ENCODE measurements at places on chromosomes 2 and 18. TPM values are rescaled to one million over a fixed set of nuclear protein-coding genes. Genes with fewer than 3 reads are reported as not detected.

Gene VIL1
- not detected for total RNA-seq

DNA sequence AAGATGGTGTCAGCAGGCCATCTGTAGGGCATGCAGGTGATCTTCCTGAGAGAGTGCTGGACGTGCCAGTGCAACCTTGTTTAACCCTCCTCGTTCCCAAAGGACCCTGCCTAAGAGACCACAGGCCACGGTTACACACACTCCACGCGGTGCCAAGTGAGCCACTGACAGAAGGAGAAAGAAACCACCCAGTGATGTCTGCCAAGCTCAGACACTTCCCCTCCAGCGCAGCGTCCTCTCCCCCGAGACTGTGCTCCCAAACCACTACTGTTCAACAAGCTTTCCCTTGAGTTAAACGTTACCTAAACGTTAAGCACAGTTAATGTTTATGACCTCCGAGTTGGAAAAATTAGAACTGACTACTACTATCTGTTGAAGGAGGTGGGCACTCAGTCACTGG, 119.1 kb upstream of the NCK2 start:
- no peak overlapping the region for H3K4me3 ChIP-seq
- DNase-seq: no peak
- no peaks in the 10 kb centered on the region for H3K36me3 ChIP-seq
- H3K27me3 ChIP-seq: no peaks in the 10 kb centered on the region

DNA sequence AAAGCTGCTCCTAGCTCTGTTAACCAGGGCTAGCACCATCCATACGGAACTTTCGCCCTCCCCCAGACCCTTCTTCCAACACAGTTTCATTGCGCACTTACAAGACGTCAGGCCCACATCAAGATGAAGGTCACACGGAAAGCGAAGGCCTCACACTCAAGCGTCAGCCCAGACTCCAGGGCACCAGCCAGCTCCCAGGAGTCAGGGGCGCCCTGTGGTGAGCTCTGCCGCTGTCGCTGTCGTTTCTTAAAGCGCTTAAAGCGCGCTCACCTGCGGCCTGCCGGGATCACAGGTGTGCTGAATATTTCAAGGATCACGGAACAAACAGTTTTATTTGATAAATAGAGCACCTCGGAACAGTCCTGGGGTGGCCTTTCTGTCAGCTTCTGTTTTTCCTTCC, 163.1 kb downstream of the CDH20 start:
- DNase-seq: no peak
- no peaks in the 10 kb centered on the region for H3K36me3 ChIP-seq
- H3K27ac ChIP-seq: no peak overlapping the region

- no peaks in the 10 kb centered on the region for H3K36me3 ChIP-seq
- no peaks in the 10 kb centered on the region for H3K27me3 ChIP-seq
- DNase-seq: no peak
- no peaks in the 10 kb centered on the region for H3K4me1 ChIP-seq
- H3K4me3 ChIP-seq: no peak overlapping the region
Measured at GRCh38 chr2:159840616-159841015, 42.6 kb upstream of the CD302 start.

GRCh38 chr2:221581986-221582385, 9.9 kb upstream of the EPHA4 start:
- peaks cover 9% of the 10 kb centered on the region for H3K27me3 ChIP-seq
- no peak overlapping the region for H3K27ac ChIP-seq
- peaks cover 40% of the 10 kb centered on the region for H3K4me1 ChIP-seq
- no peak for DNase-seq
- H3K4me3 ChIP-seq: no peak overlapping the region

DNA sequence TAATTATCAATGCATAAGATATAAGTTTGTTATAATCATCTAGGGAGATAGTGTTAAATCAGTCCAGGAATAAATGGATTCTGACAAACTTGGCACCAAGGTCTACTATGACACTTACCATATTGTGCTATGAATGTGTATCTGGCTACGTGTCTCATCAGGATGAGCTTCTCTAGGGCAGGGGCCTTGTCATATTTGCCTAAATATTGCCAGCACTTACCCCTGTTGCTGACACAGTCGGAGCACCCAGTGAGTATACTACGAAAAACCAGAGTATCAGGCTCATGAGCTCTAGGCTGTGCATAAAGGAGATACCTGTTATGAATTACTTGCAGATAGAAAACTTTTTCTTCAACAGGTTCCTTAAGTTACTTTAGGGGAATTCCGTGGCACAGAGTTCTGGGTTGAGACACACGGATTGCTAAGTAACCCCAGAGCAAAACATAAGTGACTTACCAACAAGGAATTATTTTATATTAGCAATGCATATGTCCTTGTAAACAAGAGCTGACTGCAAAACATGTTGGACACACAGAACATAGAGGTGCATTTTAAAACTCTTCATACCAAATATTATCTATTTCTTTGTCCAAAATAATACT, 7.7 kb upstream of the TTC39C start:
- peaks cover 34% of the 10 kb centered on the region for H3K27me3 ChIP-seq
- H3K36me3 ChIP-seq: no peaks in the 10 kb centered on the region
- DNase-seq: no peak
- no peak overlapping the region for H3K4me3 ChIP-seq
- H3K27ac ChIP-seq: no peak overlapping the region
- no peaks in the 10 kb centered on the region for H3K4me1 ChIP-seq

GRCh38 chr2:199273042-199273511, 184.7 kb downstream of the SATB2 start:
- DNase-seq: no peak
- no peaks in the 10 kb centered on the region for H3K4me1 ChIP-seq
- H3K27ac ChIP-seq: no peak overlapping the region
- H3K4me3 ChIP-seq: no peak overlapping the region

DNA sequence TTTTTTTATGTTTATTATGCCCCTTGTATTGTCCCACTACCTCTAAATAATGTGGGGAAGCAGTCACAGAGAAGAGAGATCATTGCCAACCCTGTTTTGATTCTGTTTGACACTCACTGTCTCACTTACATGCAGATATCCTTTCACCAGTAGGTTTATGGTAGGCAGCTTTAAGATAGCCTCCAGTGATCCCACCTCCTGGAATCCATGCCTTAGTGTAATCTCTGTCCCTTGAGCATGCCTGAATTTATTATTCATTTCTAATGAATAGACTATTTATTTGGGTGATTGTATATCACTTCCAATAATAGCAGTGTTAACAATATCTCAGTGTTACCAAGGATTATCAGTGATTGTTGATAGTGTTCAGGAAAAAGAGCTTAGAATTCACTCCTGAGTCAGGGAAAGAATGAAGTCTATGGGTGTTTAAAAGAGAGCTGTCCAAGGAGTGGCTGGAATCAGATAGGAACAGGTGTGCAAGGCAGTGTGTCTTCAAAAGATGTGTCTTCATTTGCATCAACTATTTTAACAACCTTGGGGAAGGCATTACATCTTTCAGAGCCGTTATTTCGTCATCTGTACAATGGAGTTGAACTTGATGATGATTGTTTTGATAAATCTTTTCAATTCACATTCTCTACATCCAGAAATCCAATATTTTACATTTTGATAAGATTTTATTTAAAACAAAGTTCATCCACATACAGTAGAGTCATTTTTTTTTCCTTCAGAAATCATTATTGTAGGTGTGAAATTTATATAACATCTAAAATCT, 31.9 kb downstream of the PKP4 start:
- H3K27ac ChIP-seq: no peak overlapping the region
- H3K27me3 ChIP-seq: no peaks in the 10 kb centered on the region
- peaks cover 43% of the 10 kb centered on the region for H3K4me1 ChIP-seq
- no peak overlapping the region for H3K4me3 ChIP-seq
- DNase-seq: no peak

GRCh38 chr18:22657619-22658018, 239.9 kb upstream of the CTAGE1 start:
- H3K36me3 ChIP-seq: peaks cover 9% of the 10 kb centered on the region
- no peaks in the 10 kb centered on the region for H3K4me1 ChIP-seq
- no peak overlapping the region for H3K4me3 ChIP-seq
- peaks cover 5% of the 10 kb centered on the region for H3K27me3 ChIP-seq
- no peak overlapping the region for H3K27ac ChIP-seq

- peaks cover 37% of the 10 kb centered on the region for H3K4me1 ChIP-seq
- H3K27me3 ChIP-seq: no peaks in the 10 kb centered on the region
- H3K27ac ChIP-seq: peak within 1 kb of the TSS; percentile 73
- DNase-seq: peak; percentile 85
- H3K4me3 ChIP-seq: peak within 1 kb of the TSS; percentile 98
Measured at GRCh38 chr2:152335016-152335725, at the start of gene FMNL2. FMNL2 (plus strand) TSS chr2:152335174.

Gene GPR35
- total RNA-seq: 1.7 TPM

GRCh38 chr2:172280571-172281361, 146.6 kb upstream of the ITGA6 start:
- no peaks in the 10 kb centered on the region for H3K27me3 ChIP-seq
- H3K4me1 ChIP-seq: peaks cover 30% of the 10 kb centered on the region
- no peak overlapping the region for H3K4me3 ChIP-seq
- no peak for DNase-seq
- peaks cover 3% of the 10 kb centered on the region for H3K36me3 ChIP-seq

Gene CYP27C1
- 10.1 TPM for total RNA-seq
